ENCODE measurements at places on chromosomes 3 and 15.

DNA sequence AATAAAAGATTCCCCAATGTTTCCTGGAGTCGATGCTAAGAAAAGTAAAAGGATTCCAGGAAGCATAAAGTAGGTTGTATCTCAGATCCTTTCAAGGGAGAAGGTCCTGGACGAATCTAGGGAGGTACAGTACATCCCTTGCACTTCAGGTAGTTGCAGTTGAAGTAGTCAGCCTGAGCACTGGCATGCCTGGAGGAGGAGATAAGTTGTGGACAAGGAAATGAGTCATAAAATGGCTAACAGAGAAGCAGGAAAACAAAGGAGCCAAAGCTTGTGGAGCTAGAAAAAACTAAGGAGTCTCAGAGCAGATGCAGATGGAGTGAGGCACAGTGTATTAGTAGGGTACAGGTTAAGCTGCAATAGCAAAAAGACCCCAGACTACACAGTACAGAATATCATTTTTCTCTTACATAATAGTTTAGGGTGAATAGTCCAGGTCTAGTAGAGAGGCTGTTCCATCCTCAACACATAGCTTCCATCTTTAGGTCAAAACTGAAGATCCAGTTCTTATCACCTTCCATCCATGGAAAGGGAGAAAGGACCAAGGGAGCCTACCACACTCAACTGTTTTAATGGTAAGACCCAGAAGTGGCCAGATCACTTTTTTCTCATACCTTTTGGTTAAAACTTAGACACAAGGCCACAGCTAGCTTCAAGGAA, 41.3 kb downstream of the COL6A5 start:
- DNase-seq: no peak

- no peak for DNase-seq
These were observed 136.3 kb downstream of the LRRC28 start for GRCh38 chr15:99387421-99388168.

GRCh38 chr3:193086681-193087080, 154.3 kb upstream of the PLAAT1 start:
- no peak for DNase-seq

- DNase-seq: no peak
These were observed 340.9 kb upstream of the NR2E3 start for GRCh38 chr15:71469413-71469812.

DNA sequence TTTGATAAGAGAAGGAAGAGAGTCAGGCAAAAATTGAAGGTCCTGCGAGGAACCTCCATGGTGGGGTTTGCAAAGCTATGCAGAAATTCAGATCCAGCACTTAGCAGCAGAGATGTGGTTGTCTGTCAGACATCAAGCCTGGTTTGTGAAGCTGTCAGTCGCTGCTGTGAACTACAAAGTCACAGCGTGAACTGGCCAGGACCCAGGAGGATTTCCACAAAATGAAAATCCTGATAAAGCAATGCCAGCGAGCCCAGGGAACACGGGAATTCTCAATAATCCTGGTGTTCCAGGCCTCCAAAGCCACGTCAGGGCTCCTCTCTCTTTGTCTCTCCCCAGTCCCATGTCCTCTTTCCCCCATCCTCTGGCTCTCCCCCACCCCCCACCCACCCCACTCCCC, 296.9 kb upstream of the GADL1 start:
- no peak for DNase-seq

- DNase-seq: no peak
These were observed 32.1 kb upstream of the TIMP4 start for GRCh38 chr3:12190832-12191231.

DNA sequence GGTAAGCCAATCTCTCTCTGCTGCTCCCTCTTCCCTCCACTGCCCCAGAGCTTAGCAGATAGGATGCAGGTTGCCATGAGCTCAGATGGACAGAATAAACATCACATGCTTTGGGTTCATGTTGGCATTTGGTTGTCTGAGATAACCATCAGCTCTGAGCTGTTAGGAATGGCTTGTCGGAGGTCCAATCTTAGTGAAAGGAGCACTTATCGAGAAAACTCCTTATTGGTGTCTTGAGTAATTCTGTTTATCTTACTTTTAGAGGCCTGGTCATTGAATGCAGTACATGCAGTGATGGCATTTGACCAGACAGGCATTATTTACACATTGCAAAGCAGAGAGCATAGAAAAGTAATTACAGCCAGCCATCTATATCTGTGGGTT, 99.7 kb downstream of the CEMIP start:
- DNase-seq: no peak

GRCh38 chr3:176090727-176091126, 1106.6 kb downstream of the TBL1XR1 start:
- no peak for DNase-seq

- DNase-seq: no peak
These were observed 276.9 kb downstream of the GBE1 start for GRCh38 chr3:81484520-81484919.

- peak; percentile 47 for DNase-seq
These were observed at the start of gene GCSAM for GRCh38 chr3:112132975-112133448. GCSAM (minus strand) TSS chr3:112133248; CDS start chr3:112133120, 128 bp downstream.
